ENCODE measurements at places on chromosomes 1 and 21.

GRCh38 chr1:163422738-163423404 is 101.1 kb downstream of the NUF2 start:
- no peak for DNase-seq
- H3K4me1 ChIP-seq, result no peaks in the 10 kb centered on the region
- H3K27me3 ChIP-seq, result no peaks in the 10 kb centered on the region
- H3K36me3 ChIP-seq, result no peaks in the 10 kb centered on the region
- no peak overlapping the region for H3K4me3 ChIP-seq

GRCh38 chr21:41953831-41954653 is at the start of gene C2CD2:
C2CD2 (minus strand) TSS chr21:41954018; CDS start chr21:41953648, 370 bp downstream.
- no peak for DNase-seq
- peaks cover 29% of the 10 kb centered on the region for H3K4me1 ChIP-seq
- peak within 1 kb of the TSS; percentile 90 for H3K27ac ChIP-seq

DNA sequence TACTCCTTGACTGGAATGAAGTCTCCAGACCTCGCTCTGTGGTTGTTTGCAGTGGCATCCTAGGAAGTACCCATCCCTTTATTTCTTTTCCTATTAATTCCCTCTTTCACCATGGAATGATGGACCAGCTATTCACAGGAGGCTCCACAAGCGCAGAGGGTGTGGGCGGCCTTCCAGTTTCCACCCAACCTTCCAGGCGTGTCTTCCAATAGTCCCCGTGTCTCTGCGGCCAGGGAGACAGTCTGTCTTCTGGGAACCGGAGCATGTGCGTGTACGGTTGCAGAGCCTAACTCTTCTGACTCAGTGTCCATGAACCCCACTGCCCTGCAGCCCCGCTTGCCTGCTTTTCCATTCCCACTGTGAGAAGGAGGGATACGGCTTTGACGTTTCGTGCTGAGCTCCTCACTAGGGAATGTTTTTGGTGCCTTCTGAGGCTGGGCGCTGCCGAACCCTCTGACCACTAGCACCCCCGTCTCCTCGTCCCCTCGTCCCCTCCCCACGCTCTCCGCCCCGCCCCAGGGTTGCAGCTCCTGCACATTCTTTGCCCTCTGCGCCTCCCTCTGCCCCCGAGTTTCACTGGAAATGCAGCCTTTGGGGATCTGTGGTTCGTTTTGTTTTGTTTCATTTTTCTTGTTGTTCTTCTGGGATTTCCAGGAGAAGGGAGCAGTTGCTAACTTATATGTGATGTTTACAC is 26.3 kb upstream of the FAM3B start:
- H3K4me1 ChIP-seq, result no peaks in the 10 kb centered on the region
- H3K27me3 ChIP-seq, result no peaks in the 10 kb centered on the region
- peak overlapping the region; percentile 36 for H3K4me3 ChIP-seq
- DNase-seq, result no peak
- no peak overlapping the region for H3K27ac ChIP-seq

- H3K27me3 ChIP-seq, result no peaks in the 10 kb centered on the region
- no peaks in the 10 kb centered on the region for H3K4me1 ChIP-seq
- no peak for DNase-seq
- no peaks in the 10 kb centered on the region for H3K36me3 ChIP-seq
Observed at GRCh38 chr21:44513389-44514217, 26.4 kb downstream of the KRTAP10-1 start.

GRCh38 chr1:84505493-84506001 is 639 bp upstream of the SPATA1 start:
- peak overlapping the region; percentile 88 for H3K4me3 ChIP-seq
- no peak for DNase-seq
- peaks cover 15% of the 10 kb centered on the region for H3K4me1 ChIP-seq
- peak overlapping the region; percentile 95 for H3K27ac ChIP-seq
- H3K27me3 ChIP-seq, result no peaks in the 10 kb centered on the region

DNA sequence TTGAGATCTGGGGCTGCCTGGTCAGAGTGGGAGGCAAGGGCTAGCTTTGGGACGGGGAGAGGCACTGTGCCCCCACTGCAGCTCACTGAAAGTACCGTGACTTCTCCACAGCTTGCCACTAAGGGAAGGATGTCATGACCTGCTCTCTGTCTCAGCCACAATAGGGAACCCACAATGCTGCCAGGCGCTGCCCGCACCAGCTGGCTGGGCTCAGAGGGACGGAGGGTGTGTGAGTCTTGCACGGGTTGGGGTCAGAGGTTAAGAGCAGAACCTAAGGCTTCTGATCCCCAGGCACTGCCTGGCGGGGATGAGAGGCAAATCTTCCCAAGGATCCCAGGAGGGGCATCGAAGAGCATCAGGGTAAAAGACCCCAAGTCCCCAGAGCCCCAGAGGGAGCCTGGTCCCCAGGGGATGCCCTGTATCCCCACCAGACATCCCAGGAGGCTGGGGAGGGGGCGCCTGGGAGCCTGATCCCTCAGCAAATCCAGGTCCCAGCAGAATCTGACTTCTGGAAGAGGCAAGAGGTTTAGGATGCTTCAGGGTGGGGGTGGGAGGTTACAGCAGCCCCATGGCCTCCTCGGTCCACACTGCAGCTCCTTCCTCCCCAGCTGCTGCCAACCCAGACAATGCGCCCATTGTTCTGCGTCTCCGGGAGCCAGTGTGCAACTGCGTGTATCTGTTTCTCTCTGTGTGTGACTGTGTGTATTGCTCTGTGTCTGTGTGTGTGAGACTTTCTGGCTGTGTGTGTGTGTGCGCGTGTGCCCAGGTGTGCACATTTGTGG is 2.0 kb upstream of the MARCKSL1 start:
- no peak overlapping the region for H3K27ac ChIP-seq
- H3K4me3 ChIP-seq, result no peak overlapping the region
- no peak for DNase-seq
- H3K27me3 ChIP-seq, result no peaks in the 10 kb centered on the region
- no peaks in the 10 kb centered on the region for H3K36me3 ChIP-seq

DNA sequence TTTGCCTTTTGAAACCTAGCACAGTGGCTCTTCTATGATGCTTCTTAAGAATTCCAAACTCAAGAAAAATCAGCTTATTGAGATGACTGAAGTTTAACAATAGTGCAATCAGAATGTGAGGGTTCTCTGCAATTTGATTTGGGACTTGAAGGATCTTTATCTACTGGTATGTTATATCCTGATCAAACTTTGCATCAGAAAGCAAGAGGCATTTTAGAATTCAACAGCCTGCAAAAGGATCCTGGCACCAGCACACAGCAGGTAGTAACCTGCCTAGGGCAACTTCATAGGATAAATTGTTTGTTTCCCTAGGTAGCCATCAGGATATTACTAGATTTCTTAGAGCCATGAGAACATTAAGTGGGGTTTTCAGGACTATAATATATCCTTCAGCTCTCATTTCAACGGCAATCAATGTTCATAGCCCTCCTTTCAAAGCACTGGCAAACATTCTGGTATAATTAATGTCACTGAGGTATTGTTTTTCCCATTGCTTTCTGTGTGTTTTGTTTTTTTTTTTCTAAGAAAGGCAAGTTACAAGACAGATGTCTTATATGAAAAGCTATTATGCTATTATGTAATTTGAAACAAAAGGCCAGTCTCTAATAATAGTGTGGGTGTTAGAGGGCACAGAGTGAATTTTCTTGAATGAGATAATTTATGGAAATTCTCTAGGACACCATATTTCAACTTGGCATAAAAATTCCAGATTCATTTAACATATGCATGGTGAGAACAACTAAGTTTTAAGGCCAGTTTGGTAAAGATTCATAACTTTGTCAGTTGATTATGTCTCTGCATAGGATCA is 34.5 kb downstream of the NTNG1 start:
- no peak overlapping the region for H3K27ac ChIP-seq
- no peaks in the 10 kb centered on the region for H3K27me3 ChIP-seq
- DNase-seq, result no peak
- no peaks in the 10 kb centered on the region for H3K36me3 ChIP-seq
- no peak overlapping the region for H3K4me3 ChIP-seq
- no peaks in the 10 kb centered on the region for H3K4me1 ChIP-seq

DNA sequence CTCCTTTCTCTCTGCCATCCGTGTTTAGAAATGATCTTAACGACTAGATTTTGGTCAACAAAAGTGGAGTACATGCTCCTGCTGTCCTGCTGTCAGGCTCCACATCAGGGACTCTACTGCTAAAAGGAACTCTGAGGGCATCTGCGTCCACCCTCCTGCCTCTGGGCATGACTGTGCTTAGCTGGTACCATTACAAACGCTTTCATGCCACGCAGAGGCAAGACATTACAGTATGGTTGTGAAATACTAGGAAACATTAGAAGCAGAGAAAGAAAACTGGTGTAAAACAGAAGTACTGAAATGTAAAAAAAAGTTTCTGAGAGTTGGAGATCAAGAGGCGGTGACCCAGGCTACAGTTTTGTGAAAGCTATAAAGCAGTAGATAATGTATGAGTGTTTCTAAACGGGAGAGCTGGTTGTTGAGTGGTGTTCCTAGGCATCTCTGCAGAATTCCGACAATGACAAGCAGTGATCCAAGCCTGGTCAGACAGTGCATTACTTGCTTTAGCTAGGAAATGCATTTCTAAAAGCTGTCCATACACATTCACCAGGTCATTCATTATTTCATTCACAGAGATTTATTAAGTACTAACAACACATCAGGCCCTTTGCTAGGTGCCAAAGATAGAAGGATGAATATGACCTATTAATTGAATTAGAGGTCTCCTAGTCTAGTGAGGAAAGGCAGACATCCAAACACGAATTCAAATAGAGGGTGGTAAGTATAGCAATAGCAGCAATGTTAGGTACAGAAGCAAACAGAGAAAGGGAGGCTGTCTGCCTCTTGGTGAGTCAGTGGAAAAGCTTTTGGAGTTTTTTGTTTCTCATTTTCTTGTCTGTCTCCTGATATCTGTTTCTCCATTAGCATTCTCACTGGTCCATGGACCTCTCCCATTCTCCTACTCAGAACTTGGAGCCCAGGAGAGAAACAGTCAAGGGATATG is 401.9 kb downstream of the LMO4 start:
- H3K36me3 ChIP-seq, result no peaks in the 10 kb centered on the region
- no peak overlapping the region for H3K27ac ChIP-seq
- no peaks in the 10 kb centered on the region for H3K4me1 ChIP-seq
- no peaks in the 10 kb centered on the region for H3K27me3 ChIP-seq
- H3K4me3 ChIP-seq, result no peak overlapping the region

DNA sequence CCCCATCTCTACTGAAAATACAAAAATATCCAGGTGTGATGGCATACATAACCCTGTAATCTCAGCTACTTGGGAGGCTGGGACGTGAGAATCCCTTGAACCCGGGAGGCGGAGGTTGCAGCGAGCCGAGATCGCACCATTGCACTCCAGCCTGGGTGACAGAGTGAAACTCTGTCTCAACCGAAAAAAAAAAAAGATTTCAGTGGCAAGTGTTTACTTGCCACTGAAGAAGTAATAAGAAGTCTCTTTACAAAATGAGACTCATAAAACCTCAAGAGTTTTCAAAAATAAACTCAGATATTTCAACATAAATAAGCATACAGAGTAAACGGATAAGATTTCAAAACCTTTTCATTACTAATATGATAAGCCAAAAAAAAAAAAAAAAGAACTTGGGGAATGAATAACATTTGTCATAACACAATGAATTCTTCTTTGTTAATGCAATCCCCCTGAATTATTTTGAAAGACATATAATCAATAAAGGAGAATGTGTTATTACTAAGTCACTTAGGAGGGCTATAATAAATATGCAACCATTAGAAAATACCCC is 34.2 kb upstream of the EXO1 start:
- DNase-seq, result no peak
- H3K27me3 ChIP-seq, result no peaks in the 10 kb centered on the region
- H3K4me3 ChIP-seq, result no peak overlapping the region

GRCh38 chr1:201260648-201261311 is 22.5 kb upstream of the PKP1 start:
- DNase-seq, result no peak
- peaks cover 4% of the 10 kb centered on the region for H3K27me3 ChIP-seq
- no peaks in the 10 kb centered on the region for H3K36me3 ChIP-seq

GRCh38 chr1:44835738-44836675 is 7.0 kb downstream of the PTCH2 start:
- no peaks in the 10 kb centered on the region for H3K36me3 ChIP-seq
- no peak overlapping the region for H3K4me3 ChIP-seq
- no peaks in the 10 kb centered on the region for H3K4me1 ChIP-seq
- peak; percentile 91 for DNase-seq

GRCh38 chr21:39097335-39097861 is 85.9 kb downstream of the PSMG1 start:
- no peaks in the 10 kb centered on the region for H3K4me1 ChIP-seq
- no peaks in the 10 kb centered on the region for H3K27me3 ChIP-seq
- peak overlapping the region; percentile 56 for H3K27ac ChIP-seq

- peak; percentile 81 for DNase-seq
- H3K27me3 ChIP-seq, result no peaks in the 10 kb centered on the region
- peaks cover 36% of the 10 kb centered on the region for H3K4me1 ChIP-seq
- H3K27ac ChIP-seq, result peak within 1 kb of the TSS; percentile 91
Observed at GRCh38 chr1:19643602-19644394, at the start of gene NBL1. NBL1 (plus strand) TSS chr1:19644311; CDS start chr1:19655031, 10,720 bp downstream.

DNA sequence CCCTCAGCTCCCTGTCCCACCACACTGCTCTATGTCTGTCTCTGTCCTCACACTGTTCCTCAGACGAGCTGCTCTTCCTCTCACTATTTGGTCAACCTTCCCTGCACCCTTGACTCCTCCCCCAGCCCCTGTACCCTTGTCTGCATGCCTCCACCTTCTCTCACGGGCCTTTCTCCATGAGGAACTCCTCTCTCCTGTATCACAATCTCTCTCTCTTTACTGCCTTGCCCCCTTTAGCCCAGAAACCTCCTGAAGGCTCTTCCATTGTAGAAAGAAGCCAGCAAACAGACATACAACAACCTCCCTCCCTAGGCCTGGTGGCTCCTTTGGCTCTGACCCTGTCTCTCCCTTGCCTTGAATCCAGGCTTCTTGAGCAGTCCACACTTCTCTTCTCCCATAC is 251.6 kb upstream of the CSF3R start:
- no peaks in the 10 kb centered on the region for H3K27me3 ChIP-seq
- no peak overlapping the region for H3K4me3 ChIP-seq
- no peaks in the 10 kb centered on the region for H3K36me3 ChIP-seq
- H3K4me1 ChIP-seq, result no peaks in the 10 kb centered on the region
- peak; percentile 9 for DNase-seq

- H3K36me3 ChIP-seq, result no peaks in the 10 kb centered on the region
- H3K27me3 ChIP-seq, result no peaks in the 10 kb centered on the region
- no peak overlapping the region for H3K4me3 ChIP-seq
- no peaks in the 10 kb centered on the region for H3K4me1 ChIP-seq
- DNase-seq, result peak; percentile 71
- H3K27ac ChIP-seq, result no peak overlapping the region
Observed at GRCh38 chr1:107936498-107937481, 28.2 kb downstream of the VAV3 start.
